ENCODE measurements at places on chromosomes 4 and X. TPM values are rescaled to one million over a fixed set of nuclear protein-coding genes. Genes with fewer than 3 reads are reported as not detected.

- H3K27me3 ChIP-seq: peaks cover 7% of the 10 kb centered on the region
- no peak for DNase-seq
- H3K27ac ChIP-seq: no peak overlapping the region
- no peak overlapping the region for H3K4me3 ChIP-seq
- H3K36me3 ChIP-seq: no peaks in the 10 kb centered on the region
These were observed 251.0 kb downstream of the ANK2 start for GRCh38 chr4:113300471-113300928.

DNA sequence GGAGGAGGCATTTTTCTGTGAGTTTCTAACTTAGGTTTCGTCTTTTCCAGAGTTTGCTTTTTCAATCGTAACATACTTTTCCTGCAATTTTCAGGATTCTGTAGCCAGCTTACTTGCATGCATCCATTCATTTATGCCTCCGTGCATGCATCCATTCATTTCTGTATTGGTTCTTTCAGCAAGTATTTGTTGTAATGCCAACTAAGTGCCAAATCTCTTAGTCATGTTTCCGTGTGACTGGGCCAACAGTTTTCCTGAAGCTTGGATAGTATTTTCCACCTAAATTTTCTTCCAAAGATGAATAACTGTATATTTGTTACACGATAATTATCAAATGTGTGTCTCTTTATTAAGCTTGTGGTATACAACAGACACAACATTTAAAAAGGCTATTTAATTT, 41.5 kb downstream of the CBLL2 start:
- H3K4me1 ChIP-seq: no peaks in the 10 kb centered on the region

GRCh38 chr4:129314781-129315180, 218.8 kb downstream of the C4orf33 start:
- H3K36me3 ChIP-seq: no peaks in the 10 kb centered on the region
- H3K4me1 ChIP-seq: no peaks in the 10 kb centered on the region
- no peak overlapping the region for H3K27ac ChIP-seq
- peaks cover 3% of the 10 kb centered on the region for H3K27me3 ChIP-seq
- DNase-seq: no peak

- no peak overlapping the region for H3K4me3 ChIP-seq
- no peak overlapping the region for H3K27ac ChIP-seq
- H3K27me3 ChIP-seq: no peaks in the 10 kb centered on the region
- DNase-seq: no peak
- H3K36me3 ChIP-seq: no peaks in the 10 kb centered on the region
- H3K4me1 ChIP-seq: no peaks in the 10 kb centered on the region
These were observed 20.5 kb upstream of the GPR78 start for GRCh38 chr4:8559524-8560264.

- no peaks in the 10 kb centered on the region for H3K27me3 ChIP-seq
- H3K4me1 ChIP-seq: no peaks in the 10 kb centered on the region
- no peak overlapping the region for H3K4me3 ChIP-seq
- no peak for DNase-seq
These were observed 211.9 kb downstream of the AFAP1 start for GRCh38 chr4:7727749-7728148.

GRCh38 chr4:145945431-145946155, 7.0 kb upstream of the ZNF827 start:
- peaks cover 1% of the 10 kb centered on the region for H3K36me3 ChIP-seq
- no peaks in the 10 kb centered on the region for H3K4me1 ChIP-seq
- DNase-seq: no peak

GRCh38 chr4:14924812-14925344, 77.4 kb upstream of the CPEB2 start:
- no peak overlapping the region for H3K27ac ChIP-seq
- no peaks in the 10 kb centered on the region for H3K4me1 ChIP-seq
- no peaks in the 10 kb centered on the region for H3K27me3 ChIP-seq
- no peak overlapping the region for H3K4me3 ChIP-seq

DNA sequence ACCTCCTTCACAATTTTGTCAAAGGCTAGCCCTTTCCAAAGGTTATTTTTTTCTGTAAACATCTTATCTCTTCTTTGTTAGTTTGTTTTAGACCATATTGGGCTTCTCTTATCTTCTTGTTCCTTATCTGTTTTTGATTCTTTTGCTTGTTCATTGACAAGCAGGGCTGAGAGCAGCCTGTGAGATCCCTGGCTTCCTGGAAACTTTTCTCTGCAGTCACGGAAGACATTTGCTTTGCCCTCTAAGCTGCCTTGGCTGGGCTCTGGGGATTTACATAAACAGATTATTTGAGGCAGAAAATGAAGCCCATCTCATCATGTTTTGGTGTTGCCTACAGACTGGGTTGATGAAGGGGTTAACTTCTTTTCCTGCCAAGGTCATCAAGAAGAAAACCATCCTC, 157.4 kb upstream of the AMOT start:
- H3K27me3 ChIP-seq: peaks cover 1% of the 10 kb centered on the region
- no peaks in the 10 kb centered on the region for H3K4me1 ChIP-seq
- DNase-seq: no peak
- H3K4me3 ChIP-seq: no peak overlapping the region
- H3K36me3 ChIP-seq: no peaks in the 10 kb centered on the region

DNA sequence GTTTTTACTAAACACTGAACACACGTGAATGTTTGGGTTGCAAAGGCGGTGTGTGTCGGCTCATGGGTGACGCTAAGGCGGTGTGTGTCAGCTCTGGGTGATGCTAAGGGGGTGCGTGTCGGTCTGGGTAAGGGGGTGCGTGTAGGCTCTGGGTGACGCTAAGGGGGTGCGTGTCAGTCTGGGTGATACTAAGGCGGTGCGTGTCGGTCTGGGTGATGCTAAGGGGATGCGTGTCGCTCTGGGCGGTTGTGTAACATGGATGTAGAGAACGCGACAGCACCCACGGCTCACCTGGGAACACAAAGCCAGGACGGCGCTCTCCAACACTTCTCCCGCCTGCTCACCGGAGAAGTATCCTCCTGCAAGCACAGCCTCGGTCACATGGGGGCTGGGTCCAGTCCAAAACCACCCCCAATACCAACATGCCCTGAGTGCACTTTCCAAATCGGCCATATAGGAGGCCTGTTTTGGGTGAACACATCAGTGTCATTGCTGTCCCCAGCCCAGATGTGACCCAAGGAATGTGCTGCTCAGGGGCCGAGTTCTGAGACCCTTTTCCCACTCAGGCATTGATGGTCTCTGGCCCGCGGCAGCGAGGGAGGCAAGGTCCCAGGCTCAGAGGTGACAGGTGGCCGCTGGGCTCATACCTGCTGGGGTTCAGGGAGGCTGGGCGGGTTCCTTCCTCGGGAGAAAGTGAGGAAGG, 67.1 kb downstream of the ACOX3 start:
- no peaks in the 10 kb centered on the region for H3K4me1 ChIP-seq
- H3K27ac ChIP-seq: no peak overlapping the region
- H3K4me3 ChIP-seq: no peak overlapping the region

GRCh38 chr4:148235809-148236208, 206.4 kb downstream of the NR3C2 start:
- H3K27ac ChIP-seq: no peak overlapping the region
- no peaks in the 10 kb centered on the region for H3K4me1 ChIP-seq
- DNase-seq: no peak
- H3K27me3 ChIP-seq: no peaks in the 10 kb centered on the region
- no peak overlapping the region for H3K4me3 ChIP-seq

DNA sequence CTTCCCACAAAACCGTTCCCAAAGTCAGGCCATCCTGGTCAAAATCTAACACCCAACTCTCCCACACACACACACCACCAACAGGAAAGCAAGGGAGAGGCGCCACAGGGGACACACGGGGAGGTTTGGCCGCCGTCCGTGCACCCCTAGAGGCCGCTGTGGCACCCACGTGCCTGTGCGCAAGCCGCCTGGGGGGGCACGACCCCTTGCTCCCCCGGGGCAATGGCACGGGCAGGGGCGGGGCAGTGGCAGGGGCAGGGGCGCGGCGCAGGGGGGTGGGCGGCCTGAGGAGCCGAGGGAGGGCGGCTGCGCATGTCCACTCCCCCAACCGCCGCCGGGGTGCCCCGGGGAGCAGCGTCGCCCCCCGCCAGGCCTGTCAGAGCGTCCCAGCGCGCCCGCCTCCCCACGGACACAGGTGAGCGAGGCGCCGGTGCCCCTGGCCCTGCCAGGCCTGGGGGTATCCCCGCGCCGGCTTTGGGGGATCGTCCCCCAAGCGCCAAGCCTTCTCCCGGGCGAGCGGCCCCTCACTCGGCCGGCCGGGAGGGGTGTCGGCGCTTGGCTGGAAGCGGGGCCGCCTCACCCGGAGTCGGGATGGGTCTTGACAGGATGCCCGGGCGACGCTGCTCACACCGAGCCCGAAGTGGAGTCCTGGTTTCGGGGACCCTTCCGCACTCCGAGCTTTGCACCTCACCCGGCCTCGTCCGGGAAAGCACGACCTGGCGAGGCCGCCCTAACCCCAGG, at the start of gene ERAS:
ERAS (plus strand) TSS at position 379 of the 741 bp plus-strand sequence. CDS start 2,611 bp downstream, outside the sequence.
- H3K36me3 ChIP-seq: peaks cover 10% of the 10 kb centered on the region
- no peak within 1 kb of the TSS for H3K4me3 ChIP-seq
- H3K27ac ChIP-seq: no peak within 1 kb of the TSS
- no peak for DNase-seq
- peaks cover 17% of the 10 kb centered on the region for H3K27me3 ChIP-seq

DNA sequence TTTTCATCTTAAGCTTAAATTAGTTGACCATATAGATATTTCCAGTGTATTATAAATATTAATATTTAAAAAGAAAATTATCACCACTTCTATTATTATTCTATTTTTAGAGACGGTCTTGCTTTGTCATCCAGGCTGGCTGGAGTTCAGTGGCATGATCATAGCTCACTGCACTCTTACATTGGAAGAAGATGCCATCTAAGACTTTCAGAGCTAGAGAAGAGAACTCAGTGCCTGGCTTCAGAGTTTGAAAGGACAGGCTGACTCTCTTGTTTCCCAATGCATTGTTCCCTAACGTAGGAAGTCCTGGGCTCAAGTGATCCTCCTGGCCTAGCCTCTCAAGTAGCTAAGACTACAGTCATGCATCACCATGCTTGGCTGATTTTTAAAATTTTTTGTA, 75.9 kb downstream of the FIP1L1 start:
- no peak overlapping the region for H3K27ac ChIP-seq
- no peaks in the 10 kb centered on the region for H3K4me1 ChIP-seq
- H3K4me3 ChIP-seq: no peak overlapping the region
- no peak for DNase-seq

DNA sequence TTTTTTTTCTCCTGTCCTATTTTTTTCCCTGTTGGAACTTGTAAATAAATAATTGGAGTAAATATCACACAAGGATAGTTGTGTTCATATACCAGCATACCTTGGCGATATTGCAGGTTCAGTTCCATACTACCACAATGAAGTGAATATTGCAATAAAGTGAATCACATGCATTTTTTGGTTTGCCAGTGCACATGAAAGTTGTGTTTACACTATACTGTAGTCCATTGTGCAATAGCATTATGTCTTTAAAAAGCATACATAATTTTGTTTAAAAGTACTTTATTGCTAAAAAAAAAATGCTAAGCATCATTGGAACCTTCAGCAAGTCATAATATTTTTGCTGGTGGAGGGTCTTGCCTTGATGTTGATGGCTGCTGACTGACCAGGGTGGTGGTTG, 88.6 kb downstream of the GSTCD start:
- DNase-seq: no peak
- peaks cover 2% of the 10 kb centered on the region for H3K36me3 ChIP-seq
- H3K27me3 ChIP-seq: no peaks in the 10 kb centered on the region
- H3K4me1 ChIP-seq: no peaks in the 10 kb centered on the region
- H3K4me3 ChIP-seq: no peak overlapping the region

- DNase-seq: no peak
- no peaks in the 10 kb centered on the region for H3K36me3 ChIP-seq
- H3K4me1 ChIP-seq: peaks cover 12% of the 10 kb centered on the region
- no peak overlapping the region for H3K27ac ChIP-seq
These were observed 41.1 kb downstream of the PPP3CA start for GRCh38 chr4:101306225-101306624.

- no peak for DNase-seq
- no peak overlapping the region for H3K4me3 ChIP-seq
- no peaks in the 10 kb centered on the region for H3K27me3 ChIP-seq
- H3K36me3 ChIP-seq: peaks cover 31% of the 10 kb centered on the region
These were observed 30.0 kb downstream of the RCHY1 start for GRCh38 chr4:75484190-75484589.

- no peaks in the 10 kb centered on the region for H3K36me3 ChIP-seq
- DNase-seq: no peak
- H3K4me3 ChIP-seq: no peak overlapping the region
- H3K27me3 ChIP-seq: no peaks in the 10 kb centered on the region
These were observed 94.1 kb upstream of the GALNT7 start for GRCh38 chr4:173074501-173074946.

GRCh38 chr4:110250023-110250387, 51.6 kb upstream of the ELOVL6 start:
- H3K36me3 ChIP-seq: no peaks in the 10 kb centered on the region
- no peak for DNase-seq
- no peaks in the 10 kb centered on the region for H3K4me1 ChIP-seq
- no peak overlapping the region for H3K4me3 ChIP-seq
- H3K27ac ChIP-seq: no peak overlapping the region

DNA sequence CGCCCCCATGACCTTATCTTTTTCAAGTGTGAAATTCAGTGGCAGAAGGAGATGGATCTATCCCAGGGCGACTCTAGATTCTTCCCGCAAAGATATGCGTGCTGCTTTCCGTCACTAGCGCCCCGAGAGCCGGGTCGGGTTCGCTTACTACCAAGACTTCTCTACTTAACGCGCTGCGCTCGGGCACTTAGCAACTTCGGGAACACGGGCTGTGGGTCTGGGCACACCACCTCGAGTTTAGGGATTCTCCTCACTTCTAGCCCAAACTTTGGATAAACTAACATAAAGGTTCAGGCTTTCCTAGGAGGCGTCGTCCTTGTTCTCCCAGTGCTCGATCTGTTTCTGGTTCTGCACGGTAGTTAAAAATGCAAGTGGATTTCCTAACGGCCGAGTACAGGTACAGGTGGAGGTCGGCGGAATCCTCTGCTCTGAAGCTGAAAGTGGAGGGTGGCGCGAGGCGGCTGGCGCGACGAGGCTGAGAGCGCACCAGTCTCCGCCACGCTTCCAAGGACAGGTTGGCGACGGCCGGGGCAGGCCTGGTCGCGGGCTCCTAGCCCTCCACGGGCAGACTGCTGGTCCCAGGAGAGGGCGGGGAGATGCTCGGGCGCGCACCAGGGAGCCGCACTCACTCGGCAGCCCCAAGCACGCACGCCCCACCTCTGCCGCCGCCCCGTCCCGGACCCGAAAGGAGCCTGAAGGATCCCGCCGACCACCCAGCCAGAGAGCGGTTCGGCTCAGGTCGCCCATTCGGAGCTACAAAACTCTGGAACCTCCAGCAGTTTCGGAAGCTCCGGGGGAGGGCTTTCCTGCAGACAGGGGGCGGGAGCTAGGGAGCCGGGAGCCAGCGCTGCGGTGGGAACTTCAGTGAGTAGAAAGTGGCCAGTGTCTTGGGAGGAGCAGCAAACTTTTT, 100.8 kb upstream of the TENM3 start:
- H3K4me3 ChIP-seq: no peak overlapping the region
- H3K27me3 ChIP-seq: peaks cover 73% of the 10 kb centered on the region
- no peak overlapping the region for H3K27ac ChIP-seq
- H3K4me1 ChIP-seq: peaks cover 16% of the 10 kb centered on the region

The TMEM31 gene
- total RNA-seq: not detected

The HSD17B13 gene
- total RNA-seq: 0.10 TPM

The PABPC5 gene
- not detected for total RNA-seq

The FAT4 gene
- total RNA-seq: not detected

The KIAA1210 gene
- total RNA-seq: not detected

The LRRC66 gene
- total RNA-seq: 0.08 TPM

The MAGED4B gene
- 0.32 TPM for total RNA-seq

The STARD8 gene
- total RNA-seq: 2.6 TPM

The IQCM gene
- not detected for total RNA-seq

The FGFR3 gene
- 0.39 TPM for total RNA-seq
